Spinal cord (tissue), 10 donors: ENCODE measurements at places on chromosomes 5 and 9. TPM values are rescaled to one million over a fixed set of nuclear protein-coding genes. Genes with fewer than 3 reads are reported as not detected.

GRCh38 chr5:124677374-124678351, 68.8 kb downstream of the ZNF608 start:
- H3K4me1 ChIP-seq: peaks cover 24% of the 10 kb centered on the region
- peak overlapping the region; percentile 72 for H3K27ac ChIP-seq
- DNase-seq: no peak
- no peaks in the 10 kb centered on the region for H3K27me3 ChIP-seq
- no peaks in the 10 kb centered on the region for H3K36me3 ChIP-seq

DNA sequence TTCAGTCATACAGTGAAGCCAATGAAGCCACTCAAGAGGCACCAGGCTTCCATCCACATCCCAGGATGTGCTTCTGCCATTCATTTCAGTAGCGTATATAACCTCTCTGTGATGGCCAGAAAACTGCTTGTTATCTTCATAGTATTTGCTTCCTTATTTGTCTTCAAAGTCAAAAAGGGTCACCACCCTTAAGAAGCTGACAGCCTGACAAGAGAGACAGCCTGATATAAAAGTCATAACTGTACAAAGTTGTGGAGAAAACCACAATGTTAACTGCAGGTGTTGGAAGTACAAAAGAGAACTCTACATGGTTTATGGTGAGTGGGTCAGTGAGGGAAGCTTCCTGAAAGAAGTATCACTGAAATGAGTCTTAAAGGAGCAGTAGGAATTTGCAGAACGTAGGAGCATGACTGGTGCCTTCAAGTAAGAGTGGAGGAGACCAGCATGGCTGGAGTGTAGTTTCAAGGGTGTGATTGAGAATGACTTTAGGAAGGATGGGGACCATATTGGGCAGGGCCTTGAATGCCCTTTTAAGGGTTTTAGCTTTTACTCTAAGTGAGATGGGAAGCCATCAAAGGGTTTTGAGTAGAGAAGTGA, 33.7 kb downstream of the NIM1K start:
- no peaks in the 10 kb centered on the region for H3K4me1 ChIP-seq
- no peak overlapping the region for H3K27ac ChIP-seq
- H3K27me3 ChIP-seq: no peaks in the 10 kb centered on the region

GRCh38 chr5:32785611-32786254, 74.6 kb downstream of the NPR3 start:
- peak; percentile 21 for DNase-seq
- no peak overlapping the region for H3K27ac ChIP-seq

DNA sequence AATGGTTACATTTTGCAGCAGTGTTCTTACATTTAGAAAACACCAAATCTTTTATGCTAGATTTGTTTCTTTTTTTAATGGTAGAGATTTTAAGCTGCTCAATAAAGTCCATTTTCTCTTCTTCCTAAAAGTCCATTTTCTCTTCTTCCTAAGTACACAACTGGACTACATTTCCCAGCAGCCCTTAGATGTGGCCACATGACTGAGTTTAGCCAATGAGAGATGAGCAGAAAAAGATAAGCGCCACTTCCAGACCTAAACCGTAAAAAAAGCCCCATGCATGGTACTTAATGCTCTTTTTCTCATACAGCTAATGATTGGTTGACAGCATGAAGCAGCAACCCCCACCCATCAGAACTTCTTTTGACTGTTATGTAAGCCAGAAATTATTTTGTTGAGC, 206.7 kb downstream of the FAM114A2 start:
- no peak overlapping the region for H3K27ac ChIP-seq
- H3K4me1 ChIP-seq: no peaks in the 10 kb centered on the region
- no peak overlapping the region for H3K4me3 ChIP-seq

- H3K36me3 ChIP-seq: peaks cover 61% of the 10 kb centered on the region
- DNase-seq: no peak
- H3K4me1 ChIP-seq: peaks cover 9% of the 10 kb centered on the region
Observed at GRCh38 chr9:127793093-127793708, 7.4 kb downstream of the CDK9 start.

DNA sequence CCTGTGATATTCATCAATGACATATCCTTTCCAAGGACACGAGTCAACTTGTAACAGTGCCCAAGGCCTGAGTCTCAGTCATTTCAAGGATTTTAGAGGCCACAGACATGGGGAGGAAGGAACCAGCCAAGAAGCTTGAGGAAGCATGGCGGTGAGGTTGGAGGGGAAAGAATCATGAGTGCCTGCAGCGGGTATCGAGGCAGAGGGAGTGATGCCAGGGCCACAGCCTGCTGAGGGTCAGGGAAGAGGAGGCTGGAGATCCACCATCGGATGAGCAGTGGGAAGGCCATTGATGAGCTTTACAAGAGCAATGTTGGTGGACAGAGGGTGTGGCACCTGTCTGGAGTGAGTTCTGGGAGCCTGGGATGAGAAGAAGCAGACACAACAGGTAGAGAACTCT, 88.5 kb upstream of the IER5L start:
- H3K4me3 ChIP-seq: no peak overlapping the region
- no peak overlapping the region for H3K27ac ChIP-seq
- H3K27me3 ChIP-seq: no peaks in the 10 kb centered on the region

- peaks cover 18% of the 10 kb centered on the region for H3K4me1 ChIP-seq
- no peak for DNase-seq
- H3K36me3 ChIP-seq: no peaks in the 10 kb centered on the region
- no peak overlapping the region for H3K4me3 ChIP-seq
Observed at GRCh38 chr9:35487081-35487480, 2.8 kb upstream of the RUSC2 start.

- no peaks in the 10 kb centered on the region for H3K27me3 ChIP-seq
- no peak overlapping the region for H3K27ac ChIP-seq
- no peaks in the 10 kb centered on the region for H3K36me3 ChIP-seq
- no peaks in the 10 kb centered on the region for H3K4me1 ChIP-seq
- no peak for DNase-seq
- H3K4me3 ChIP-seq: no peak overlapping the region
Observed at GRCh38 chr5:173191561-173191960, 43.4 kb downstream of the NKX2-5 start.

DNA sequence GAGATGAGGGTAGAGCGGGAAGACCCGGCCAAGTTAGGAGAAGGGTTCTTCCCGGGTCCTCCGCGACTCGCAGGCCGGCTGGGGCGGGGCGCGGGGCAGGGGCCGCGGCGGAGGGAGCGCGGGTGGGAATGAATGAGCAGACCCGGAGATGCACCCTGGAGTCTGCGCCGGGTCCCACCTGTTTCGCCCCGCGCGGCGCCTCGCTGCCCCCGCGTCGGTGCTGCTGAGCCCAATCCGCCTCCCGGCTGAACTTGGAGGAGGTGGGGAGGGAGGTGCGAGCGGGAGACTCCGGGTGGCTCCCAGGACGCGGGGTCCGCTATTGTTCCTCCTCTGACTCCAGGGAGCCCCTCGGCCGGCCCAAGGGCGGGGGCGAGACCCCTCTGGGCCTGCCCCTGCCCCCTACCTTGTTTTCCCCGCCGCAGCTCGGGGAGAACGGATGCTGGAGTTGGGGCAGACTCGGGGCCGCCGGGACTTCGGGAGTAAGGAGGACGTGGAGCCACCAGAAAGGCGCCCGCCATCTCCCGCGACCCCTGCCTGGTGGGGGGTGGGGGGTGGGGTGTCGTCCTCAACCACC, 659 bp downstream of the RAI14 start:
- peaks cover 17% of the 10 kb centered on the region for H3K4me1 ChIP-seq
- no peaks in the 10 kb centered on the region for H3K36me3 ChIP-seq
- H3K4me3 ChIP-seq: peak overlapping the region; percentile 87
- H3K27me3 ChIP-seq: no peaks in the 10 kb centered on the region

DNA sequence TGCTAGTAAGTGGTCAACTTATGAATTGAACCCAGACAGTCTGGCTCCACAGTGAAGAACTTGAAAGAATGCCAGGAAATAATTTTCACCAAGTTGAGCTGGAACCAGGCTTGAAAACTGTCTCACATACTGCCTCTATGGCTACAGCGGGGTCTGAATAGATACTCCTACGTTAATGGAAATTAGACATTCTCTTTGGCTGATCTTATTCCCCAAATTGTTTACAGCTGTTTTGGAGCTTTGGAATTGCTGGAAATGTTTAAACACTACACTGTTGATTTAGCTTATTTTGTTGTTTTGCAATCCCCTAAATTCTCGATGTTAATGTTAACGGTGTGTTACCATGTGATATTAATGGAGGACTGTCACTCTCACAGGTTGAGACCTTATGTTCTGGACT, 146.4 kb downstream of the FBXL7 start:
- no peaks in the 10 kb centered on the region for H3K27me3 ChIP-seq
- no peaks in the 10 kb centered on the region for H3K4me1 ChIP-seq
- no peaks in the 10 kb centered on the region for H3K36me3 ChIP-seq
- H3K4me3 ChIP-seq: no peak overlapping the region
- no peak overlapping the region for H3K27ac ChIP-seq

DNA sequence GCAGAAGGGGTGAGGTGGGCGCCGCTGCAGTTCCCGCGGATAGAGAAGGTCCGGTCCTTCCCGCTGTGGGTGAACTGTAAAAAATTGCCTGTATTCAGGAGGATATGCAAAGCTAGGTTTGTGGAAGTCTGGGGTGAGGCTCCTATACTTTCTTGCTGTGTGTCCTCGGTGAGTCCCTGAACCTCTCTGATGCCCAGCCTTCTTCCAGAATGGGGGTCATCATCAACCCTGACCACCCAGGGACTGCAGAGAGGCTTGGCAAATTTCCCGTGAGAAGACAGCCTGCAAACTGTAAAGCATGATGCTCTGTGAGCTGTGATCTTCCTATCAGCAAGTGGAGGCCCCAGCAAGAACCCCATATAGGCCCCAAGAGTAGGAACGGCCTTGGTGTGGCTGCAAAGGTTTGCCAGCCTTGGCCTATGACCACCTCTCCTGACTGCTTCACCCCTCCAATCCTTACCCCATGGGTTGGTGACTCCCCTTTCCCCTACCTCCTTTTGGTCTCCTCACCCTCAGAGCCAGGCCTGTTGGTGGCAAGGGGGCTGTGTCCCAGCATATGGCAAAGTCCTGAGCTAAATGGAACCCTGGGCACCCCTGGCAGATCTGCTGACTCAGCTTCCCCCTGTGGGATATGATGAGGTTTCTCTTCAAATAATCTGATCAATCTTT, 760 bp downstream of the ALDH1B1 start:
- no peak overlapping the region for H3K27ac ChIP-seq
- peak overlapping the region; percentile 76 for H3K4me3 ChIP-seq
- no peak for DNase-seq
- peaks cover 19% of the 10 kb centered on the region for H3K36me3 ChIP-seq
- no peaks in the 10 kb centered on the region for H3K27me3 ChIP-seq

GRCh38 chr5:125634216-125634835, 788.9 kb upstream of the GRAMD2B start:
- H3K27ac ChIP-seq: no peak overlapping the region
- H3K27me3 ChIP-seq: no peaks in the 10 kb centered on the region
- H3K4me1 ChIP-seq: no peaks in the 10 kb centered on the region
- no peaks in the 10 kb centered on the region for H3K36me3 ChIP-seq
- no peak overlapping the region for H3K4me3 ChIP-seq

- H3K27me3 ChIP-seq: no peaks in the 10 kb centered on the region
- H3K4me1 ChIP-seq: no peaks in the 10 kb centered on the region
- H3K27ac ChIP-seq: no peak overlapping the region
- no peak overlapping the region for H3K4me3 ChIP-seq
- no peak for DNase-seq
Observed at GRCh38 chr5:68141494-68141893, 74.1 kb upstream of the PIK3R1 start.

- no peak for DNase-seq
- H3K36me3 ChIP-seq: peaks cover 6% of the 10 kb centered on the region
- no peaks in the 10 kb centered on the region for H3K4me1 ChIP-seq
- no peak overlapping the region for H3K27ac ChIP-seq
Observed at GRCh38 chr5:94027145-94027544, 285.7 kb upstream of the POU5F2 start.

DNA sequence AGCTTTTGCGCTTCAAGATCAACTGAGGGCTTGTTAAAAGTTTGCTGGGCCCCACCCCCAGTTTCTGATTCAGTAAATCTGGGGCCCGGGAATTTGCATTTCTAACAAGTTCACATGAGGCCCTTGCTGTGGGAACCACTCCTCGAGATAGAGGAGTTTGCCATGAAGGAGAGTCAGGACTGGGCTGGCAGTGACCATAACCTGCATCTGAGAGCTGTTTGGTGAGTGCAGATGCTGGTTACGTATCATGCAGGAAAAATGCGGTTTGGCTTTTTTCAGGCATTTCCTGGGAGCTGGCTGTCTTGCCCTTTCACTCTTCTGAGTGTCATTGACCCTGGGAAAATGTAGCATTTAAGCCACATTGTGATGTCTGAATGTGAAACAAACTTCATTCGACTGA, 9.4 kb upstream of the ANGPTL2 start:
- peak overlapping the region; percentile 52 for H3K27ac ChIP-seq
- H3K4me3 ChIP-seq: no peak overlapping the region
- H3K36me3 ChIP-seq: no peaks in the 10 kb centered on the region

DNA sequence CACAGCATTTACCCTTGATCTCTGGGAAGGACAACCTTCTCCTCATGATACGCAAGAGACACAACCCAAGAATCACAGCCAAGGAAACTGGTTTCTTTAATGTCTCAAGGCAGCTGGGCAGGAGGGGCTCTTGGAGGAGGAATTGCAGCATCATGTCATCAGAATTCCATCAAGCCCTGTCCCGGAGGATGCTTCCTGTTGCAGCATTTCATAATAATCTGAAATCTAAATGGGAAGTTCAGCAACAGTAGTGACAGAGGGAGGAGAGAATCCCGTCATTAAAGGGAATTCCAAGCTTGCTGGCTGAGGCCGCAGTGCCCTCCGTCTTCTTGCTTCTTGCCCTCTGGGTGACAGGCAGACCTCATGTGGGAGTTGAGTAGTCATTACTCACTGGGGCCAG, 192.7 kb downstream of the TENT4A start:
- H3K36me3 ChIP-seq: no peaks in the 10 kb centered on the region
- H3K4me3 ChIP-seq: no peak overlapping the region
- no peak overlapping the region for H3K27ac ChIP-seq
- DNase-seq: no peak

DNA sequence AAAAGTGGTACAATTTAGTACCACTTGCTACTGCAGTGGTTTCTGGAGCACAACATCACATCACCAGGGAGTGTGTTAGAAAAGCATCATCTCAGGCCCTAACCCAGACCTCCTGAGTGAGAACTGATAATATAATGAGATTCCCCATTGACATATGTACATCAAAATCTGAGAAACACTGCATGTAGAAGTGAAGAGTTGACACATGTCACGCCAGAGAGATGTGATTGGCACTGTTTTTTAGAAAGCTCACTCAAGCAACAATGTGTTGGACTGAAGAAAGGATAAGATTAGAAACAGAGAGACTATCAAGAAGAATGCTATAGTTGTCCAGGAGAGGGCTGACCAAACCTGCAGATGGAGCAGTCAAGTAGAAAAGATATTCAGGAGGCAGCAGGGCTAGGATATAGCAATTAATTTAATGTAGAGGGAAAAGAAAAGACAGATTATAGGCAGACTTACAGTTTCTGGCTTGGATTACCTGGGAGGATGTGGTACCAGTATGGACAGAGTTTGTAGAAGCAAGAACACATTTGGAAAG, 324.4 kb upstream of the ADAMTSL1 start:
- H3K27ac ChIP-seq: no peak overlapping the region
- H3K27me3 ChIP-seq: no peaks in the 10 kb centered on the region
- H3K4me1 ChIP-seq: no peaks in the 10 kb centered on the region

Gene PCDHB16
- 4.9 TPM for polyA plus RNA-seq

Gene CCNI2
- 24.0 TPM for polyA plus RNA-seq

Gene CBY3
- 2.3 TPM for polyA plus RNA-seq

Gene SMIM33
- not detected for polyA plus RNA-seq

Gene FOXD1
- polyA plus RNA-seq: 3.2 TPM
